ENCODE measurements at places on chromosomes 16 and 17. TPM values are rescaled to one million over a fixed set of nuclear protein-coding genes. Genes with fewer than 3 reads are reported as not detected.

The GLTPD2 gene
- total RNA-seq, result not detected

The CKLF gene
- 102 TPM for total RNA-seq

The CDRT15 gene
- total RNA-seq, result not detected

GRCh38 chr17:15261802-15262290 lies 3.3 kb downstream of the PMP22 start:
- DNase-seq, result no peak

DNA sequence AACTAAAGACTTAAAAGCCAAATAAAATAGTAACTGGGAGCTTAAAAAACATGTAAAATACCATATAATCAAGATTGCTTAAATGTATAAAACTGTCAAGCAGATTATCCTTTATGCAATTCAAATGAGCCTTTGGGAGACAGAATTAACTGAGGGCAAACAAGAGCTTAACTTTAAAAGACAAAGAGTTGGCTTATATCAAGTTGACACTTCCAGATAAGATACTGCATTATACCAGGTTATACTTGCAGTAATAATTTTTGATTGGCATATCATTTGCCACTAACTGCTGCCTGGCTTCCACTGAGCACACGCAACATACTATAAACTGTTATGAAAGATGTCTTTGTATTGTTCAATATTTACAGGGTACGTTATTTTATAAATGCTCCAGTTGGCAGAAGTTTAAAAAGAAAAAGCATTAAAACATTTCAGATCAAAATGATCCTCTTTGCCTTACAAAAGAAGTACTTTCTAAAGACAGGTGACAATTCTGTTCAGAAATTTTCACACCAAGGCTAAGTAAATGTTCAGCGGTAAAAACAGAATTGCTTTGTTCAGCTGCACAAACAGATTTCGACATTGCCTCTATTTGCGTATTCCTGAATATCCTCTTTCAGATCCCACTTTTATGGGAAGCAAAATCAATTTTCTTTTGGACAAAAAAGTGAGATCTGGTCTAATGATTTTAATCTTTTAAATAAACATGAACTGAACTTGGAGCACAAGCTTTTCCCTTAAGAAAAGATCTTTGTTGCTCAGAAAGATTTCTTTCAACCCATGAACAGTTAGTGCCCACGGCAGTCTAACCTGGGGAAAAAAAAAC lies 50.7 kb downstream of the TOX3 start:
- DNase-seq, result no peak

DNA sequence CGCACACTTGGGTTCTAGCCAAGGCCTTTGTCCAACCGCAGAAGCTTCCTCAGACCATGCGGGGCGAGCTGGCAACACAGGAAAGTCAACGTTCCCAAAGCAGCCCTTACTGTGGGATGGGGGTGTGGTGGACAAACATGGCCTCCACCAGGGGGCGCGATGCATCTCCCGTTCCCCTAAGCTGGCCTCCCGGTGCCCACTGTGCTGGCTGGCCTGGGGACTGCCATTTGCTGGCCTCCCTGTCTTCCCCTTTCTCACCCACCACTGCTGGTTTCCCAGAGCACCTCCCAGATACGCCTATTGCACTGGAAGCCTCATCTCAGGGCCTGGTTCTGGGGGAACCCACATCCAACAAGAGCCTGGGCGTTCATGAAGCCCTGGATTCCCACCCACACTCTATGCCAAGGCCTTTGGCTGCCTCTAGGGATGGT lies 145.3 kb downstream of the IRF8 start:
- peak; percentile 13 for DNase-seq

- DNase-seq, result no peak
These were observed 26.1 kb downstream of the NLRC3 start for GRCh38 chr16:3550851-3551847.

- DNase-seq, result no peak
These were observed 15.3 kb downstream of the CA7 start for GRCh38 chr16:66859397-66860068.

DNA sequence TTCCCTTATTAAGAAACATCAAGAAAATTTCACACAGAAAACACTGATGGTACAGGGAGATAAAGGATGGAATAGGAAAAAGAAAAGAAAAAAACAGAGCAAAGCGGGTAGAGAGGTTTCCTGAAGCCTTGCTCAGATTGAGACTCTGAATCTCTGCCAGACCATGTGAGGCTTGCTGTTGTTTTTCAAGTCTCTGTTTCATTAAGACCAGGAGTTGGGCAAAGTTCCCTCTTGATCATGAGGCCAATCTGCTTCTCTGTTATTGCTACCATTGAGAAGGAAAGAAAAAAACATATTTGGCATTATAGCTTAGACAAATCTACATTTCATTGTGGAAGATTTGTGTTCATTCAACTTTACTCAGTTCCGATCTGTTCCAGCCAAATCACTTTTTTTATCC lies 201.6 kb upstream of the SOX9 start:
- DNase-seq, result no peak

Measured in activated T-helper 2 cell treated with anti-CD3 and anti-CD28 coated beads, Interferon-gamma antibody, Interleukin-2, Interleukin-4, amounts not matched to agents 10 μg/mL and 5 μg/mL and 100 μg/mL, durations not matched to agents 14 hours and 24 hours and 36 hours (primary cell).